ENCODE measurements at places on chromosomes 7 and 10.

DNA sequence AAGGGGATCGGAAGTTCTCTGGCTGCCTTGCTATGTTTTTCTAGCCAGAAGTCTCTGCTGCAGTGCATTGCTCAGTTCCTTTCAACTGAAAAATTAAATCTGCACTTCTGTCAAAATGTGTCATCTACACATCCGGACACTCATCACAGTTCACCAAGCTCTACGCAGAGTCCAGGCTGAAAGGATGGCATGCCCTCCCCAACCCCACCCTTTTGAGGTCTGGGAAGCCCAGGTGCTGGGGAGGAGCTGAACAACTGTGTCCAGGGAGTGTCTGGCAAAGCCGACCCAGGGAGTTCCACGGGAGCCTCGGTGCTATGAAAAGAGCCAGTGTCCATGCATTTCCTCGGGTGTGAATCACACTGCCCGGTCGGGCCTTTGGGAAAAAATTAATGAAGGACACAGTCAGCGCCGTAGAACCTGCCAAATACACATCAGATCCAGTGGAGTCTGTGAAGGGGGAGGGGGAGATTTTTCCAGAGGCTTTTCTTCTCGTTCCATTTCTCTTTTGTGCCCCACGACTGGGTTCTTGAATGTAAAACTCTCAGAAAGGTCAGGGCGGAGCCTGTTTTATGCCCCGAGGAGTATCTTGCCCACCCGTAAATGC is 757 bp upstream of the PALS2 start:
- DNase-seq = no peak

DNA sequence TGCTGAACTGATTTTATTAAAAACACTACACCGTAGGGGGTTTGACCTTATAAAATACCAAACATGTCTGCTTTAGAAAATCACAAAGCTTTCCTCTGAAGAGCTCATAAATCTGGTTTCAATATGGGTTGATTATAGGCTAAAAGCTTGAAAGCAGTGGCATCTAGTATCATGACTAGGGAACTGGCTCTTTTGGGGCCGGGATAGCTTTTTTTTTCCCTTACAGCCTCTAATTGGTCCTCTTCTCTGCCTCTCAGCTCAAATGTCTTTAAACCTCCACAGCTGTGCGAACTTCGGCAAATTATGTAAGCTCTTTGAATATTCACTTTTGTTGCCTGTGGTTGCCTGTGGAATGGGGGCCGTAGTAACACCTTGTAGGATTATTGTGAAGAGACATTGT is 8.4 kb downstream of the BAMBI start:
- no peak for DNase-seq

DNA sequence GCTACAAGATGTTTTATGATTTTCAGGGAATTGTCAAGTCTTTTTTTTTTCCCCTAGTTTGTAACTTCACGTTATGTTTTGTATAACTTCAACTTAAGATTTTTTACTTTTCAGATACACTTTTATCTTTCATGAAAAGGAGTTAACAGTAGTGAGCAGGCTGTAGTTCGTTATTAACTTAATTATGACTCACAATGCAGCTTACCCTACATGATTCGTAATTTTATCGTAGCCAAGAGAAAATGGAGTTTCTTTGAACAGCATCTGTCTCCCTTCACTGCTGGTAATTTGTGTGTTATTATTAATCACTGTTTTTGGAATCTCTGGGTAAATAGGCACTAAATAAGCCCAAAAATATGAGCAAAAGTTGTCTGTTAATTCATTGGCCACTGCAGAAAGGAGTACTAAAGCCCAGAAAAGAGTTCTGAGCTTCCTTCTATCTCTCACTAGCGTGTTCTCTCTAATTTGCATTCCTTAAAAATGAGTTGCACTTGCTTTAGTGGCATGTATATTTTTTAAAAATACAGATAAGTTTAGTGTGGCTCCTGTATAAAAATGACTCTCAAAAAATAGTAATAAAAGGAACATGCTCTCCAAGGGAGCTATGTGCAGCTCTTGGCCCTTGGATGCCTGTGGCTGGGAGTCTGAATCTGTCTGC is 36.1 kb downstream of the RALA start:
- DNase-seq = no peak

DNA sequence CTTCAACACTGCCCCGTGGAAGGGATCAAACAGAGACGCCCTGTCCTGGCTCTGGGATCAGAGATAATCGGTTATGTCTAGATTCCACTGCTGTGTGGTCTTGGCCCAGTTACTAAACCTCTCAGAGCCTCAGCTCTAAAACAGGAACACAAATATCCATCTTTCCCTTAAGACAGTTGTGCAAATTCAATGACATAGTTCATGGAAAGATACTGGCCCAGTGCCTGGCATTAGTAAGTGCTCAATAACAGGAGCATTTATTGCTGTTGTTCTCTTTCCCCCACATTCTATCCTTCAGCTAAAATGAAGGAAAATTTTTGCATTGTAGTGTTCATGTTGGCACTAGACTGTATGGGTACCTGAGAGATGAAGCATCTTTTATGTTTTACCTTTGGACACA is 58.6 kb downstream of the TACC2 start:
- DNase-seq = no peak

DNA sequence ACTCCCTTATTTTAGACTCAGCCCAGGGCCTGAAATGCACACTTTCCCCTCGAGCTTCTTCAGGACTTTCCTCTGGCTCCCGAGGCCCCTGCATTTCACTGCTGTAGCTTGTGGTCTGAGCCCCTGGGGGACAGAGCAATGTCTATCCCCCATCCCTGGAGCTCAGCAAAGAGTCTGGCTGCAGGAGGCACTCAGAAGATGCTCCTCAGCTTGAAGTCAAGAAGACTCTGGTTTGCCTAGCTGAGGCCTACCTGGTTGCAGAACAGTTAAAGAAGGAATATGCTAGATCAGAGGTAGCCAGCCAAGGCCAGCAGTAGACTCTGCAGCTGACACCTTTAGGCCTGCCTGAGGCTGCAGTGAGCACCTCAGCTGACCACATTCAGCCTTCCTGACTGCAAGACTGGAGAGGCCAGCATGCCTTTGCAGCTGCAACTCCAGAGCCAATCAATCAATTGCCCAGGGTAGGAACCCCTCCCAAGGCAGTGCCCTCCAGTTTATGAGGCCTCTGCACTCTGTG is 36.9 kb upstream of the IKZF1 start:
- no peak for DNase-seq

GRCh38 chr7:145156834-145157233 is 321.0 kb upstream of the TPK1 start:
- DNase-seq = no peak

DNA sequence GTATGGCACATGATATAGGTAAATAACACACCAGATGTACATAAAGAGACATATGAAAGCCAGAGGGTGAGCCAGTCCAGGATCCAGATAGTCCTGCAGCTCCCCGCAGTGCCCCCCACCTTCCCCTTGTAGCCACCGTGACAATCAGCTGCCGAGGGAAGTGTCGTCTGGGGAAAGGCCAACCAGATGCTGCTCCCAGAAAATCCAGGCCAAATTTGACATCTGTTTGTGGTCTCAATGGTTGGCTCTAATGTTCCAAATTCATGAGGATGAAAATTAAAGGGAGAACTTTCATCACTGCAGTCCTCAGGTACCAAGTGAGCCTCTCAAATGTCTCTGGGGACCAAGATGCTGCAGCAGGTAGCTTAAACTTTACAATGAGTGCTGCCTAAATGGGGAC is 210.3 kb downstream of the PTEN start:
- no peak for DNase-seq

DNA sequence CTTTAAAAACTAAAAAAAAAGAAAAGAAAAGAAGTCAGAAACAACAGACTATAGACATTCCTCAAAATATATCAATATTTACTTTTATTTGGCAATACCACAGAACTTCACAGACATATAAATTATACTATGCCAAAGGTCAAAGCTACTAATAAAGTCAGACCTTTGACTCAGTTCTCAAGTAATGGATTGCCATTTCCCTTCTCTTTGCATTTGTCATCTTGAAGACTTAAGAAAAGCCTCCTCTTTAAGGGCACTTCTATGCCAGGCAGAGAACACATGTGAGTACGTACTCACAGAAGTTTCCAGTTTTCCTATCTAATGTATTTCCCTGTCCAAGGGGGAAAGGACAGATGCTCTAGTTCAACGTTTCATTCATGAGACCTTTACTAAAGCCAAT is 37.6 kb downstream of the TNPO3 start:
- no peak for DNase-seq

- no peak for DNase-seq
Observed at GRCh38 chr7:81676813-81677212, 93.0 kb downstream of the HGF start.

- DNase-seq = no peak
Observed at GRCh38 chr10:122421054-122421625, 33.3 kb upstream of the ARMS2 start.

GRCh38 chr7:51314726-51315125 is 1.9 kb downstream of the COBL start:
- no peak for DNase-seq

DNA sequence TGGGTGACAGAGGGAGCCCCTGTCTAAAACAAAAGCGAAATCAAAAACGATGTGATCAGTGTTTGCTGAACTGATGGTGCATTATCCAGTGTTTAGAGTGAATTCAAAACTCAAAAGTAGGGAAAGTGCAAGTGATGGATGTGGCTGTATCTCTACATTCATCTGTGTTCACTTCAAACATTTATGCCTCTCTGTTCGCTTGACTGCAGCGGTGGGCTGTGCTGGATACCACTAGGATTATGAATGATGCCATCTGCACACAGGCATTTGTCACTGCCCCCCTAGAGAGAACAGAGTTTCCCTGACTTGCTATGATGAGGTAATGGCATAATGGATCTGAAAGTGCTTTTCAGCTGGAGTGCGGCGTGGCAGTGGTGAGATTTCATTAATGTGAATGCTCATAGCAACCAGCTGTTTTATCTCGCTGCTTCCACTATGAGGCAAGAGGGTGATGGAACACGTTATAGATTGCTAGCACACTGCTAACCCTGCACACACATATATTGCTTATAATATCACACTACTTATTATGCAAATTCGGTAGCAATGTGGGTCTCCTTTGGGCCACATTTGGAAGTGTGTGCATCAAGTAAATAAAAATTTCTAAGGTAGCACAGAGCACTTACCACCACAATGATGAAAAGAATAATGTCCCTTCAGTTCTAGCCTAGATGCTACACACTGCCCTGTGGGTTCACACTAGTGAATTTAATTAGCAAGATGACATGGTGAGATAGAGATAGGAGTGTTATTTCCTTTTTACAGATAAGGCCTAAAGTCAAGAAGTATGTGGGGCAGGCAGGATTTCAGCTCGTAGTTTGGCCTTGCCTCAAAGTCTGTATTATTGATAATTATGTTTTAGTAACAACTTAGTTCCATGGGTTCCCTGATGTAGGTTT is 164.7 kb downstream of the CAMK1D start:
- no peak for DNase-seq

Measured in CD4-positive, alpha-beta T cell treated with Interferon gamma for 1 hour (primary cell).